ENCODE measurements at places on chromosomes 11 and 22.
A peak's percentile ranks its signal among the peaks of the same experiment; 100 is the strongest.

DNA sequence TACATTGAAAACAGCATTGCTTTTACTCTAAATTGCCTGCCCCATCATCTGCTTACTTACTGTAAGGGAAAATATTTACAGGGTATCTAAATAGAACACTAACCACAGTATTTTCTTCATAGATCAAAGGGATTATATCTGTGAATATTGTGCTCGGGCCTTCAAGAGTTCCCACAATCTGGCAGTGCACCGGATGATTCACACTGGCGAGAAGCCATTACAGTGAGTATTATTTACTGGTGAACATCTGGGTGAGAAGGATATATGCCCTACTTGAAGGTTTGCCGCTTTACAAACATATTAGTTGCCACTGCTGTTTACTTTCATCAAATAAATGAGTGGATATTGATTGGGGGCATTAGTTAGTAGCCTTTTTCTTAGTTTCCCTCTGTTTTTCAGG, 5.9 kb upstream of the CNTF start:
- DNase-seq, result peak; percentile 78

DNA sequence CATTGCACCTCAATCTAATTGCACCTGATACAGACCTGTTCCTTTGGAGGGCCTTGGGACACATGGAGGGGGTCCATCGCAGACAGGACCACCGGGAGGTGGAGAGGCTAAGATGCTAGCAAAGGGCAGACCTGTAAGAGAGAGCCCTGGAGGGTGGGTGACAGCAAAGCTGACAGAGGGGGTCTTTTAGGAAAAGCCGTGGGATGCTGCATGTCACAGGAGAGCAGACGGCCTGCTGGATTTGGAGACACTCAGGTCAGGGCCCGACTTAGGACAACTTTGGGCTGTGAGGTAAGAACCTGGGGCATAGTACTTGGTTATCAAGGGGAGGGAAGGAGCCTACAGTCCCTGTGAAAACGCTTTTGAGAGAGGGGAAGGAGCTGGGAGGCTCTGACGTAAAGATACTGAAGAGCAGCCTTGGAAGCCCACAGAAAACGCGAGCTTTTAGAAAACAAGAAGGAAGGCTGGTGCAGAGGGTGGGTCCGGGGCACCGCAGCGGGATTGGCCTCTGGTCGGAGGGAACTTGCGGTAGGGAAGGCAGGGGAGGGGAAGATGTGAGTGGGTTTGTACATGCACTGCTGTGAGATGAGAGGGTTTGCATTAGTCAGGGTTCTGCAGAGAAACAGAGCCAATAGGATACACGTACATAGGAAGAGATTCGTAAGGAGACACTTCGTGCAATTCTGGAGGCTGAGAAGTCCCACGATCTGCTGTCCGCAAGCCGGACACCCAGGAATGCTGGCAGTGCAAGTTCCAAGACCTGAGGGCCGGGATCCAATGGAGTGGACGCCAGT, 868.5 kb downstream of the TBC1D22A start:
- no peak for DNase-seq

DNA sequence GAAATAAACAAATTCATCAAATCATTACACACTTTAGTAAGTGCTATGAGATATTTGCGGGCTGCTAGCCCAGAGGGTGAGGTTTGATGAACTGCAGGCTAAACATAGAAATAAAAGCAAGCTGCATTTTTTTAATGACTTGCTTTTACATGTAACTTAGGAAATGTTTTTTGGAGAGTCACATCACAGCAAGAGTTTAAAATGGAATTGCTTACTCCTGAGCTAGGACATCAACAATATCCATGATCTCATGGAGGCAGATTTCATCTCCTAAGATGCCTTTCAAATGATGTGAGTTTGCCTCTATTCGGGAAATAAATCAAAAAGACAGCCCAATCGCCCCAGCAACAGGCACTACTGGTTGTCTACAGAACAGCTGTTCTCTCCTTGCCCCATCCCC, 73.4 kb upstream of the CD44 start:
- no peak for DNase-seq

- DNase-seq, result no peak
Observed at GRCh38 chr11:68158580-68158979, 37.4 kb upstream of the CHKA start.

- DNase-seq, result no peak
Observed at GRCh38 chr11:17992916-17993315, 19.9 kb downstream of the SERGEF start.

GRCh38 chr11:119206511-119207414, 624 bp downstream of the CBL start:
- no peak for DNase-seq

GRCh38 chr11:73894725-73895335, 18.0 kb downstream of the PAAF1 start:
- peak; percentile 11 for DNase-seq

DNA sequence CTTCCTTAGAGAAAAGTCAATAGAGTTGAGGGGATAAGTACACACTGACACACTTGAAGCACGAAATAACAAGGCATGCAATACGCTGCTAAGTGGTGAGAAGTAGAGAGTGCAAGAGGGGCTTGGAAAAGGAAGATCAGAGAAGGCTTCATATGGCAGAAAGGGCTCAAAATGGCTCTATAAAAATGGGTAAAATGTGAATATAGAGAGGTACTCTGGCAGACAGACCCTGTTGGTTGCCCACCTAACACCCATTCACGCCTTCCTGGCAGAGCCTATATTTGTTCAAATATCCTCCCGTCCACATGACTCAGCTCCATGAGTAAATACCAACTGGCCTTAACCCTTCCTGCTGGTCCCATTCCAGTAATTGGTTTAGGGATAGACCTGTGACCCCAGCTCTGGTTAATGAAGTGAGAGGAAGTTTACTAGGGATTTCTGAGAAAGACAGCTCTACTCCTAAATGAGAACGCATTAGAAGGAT, 38.9 kb upstream of the CCDC34 start:
- no peak for DNase-seq

DNA sequence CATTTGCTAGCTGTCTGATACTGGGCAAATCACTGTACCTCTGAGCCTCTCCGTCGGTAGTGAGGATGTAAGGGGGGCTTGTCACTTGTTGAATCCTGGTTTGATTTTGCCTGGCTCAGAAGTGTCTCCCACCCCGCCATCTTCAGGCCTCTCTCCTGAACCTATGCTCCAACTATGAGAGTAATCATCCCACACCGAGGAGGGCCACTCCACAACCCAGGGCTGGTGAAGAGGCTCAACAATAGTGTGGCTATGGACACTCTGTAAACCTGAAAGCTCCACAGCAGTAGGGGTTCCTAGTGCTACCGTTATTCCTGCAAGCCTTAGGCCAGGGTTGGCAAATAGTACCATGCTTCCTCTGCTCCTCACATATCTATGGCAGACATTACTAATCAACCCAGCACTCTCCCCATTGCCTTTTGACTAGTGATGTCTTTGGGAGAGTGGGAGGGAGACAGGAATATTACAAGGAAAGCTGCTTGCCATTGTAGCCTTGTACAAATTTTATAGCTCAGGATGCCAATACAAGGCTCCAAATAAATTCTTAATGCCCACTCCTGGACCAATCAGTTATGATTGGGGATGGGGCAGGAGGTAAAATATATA, 134.0 kb upstream of the TEAD1 start:
- no peak for DNase-seq

- DNase-seq, result no peak
Observed at GRCh38 chr22:37232140-37232998, 11.7 kb downstream of the RAC2 start.

- peak; percentile 32 for DNase-seq
Observed at GRCh38 chr22:41822317-41823057, 10.4 kb upstream of the SREBF2 start.

GRCh38 chr11:32705309-32706033, 89.0 kb downstream of the CCDC73 start:
- DNase-seq, result no peak

DNA sequence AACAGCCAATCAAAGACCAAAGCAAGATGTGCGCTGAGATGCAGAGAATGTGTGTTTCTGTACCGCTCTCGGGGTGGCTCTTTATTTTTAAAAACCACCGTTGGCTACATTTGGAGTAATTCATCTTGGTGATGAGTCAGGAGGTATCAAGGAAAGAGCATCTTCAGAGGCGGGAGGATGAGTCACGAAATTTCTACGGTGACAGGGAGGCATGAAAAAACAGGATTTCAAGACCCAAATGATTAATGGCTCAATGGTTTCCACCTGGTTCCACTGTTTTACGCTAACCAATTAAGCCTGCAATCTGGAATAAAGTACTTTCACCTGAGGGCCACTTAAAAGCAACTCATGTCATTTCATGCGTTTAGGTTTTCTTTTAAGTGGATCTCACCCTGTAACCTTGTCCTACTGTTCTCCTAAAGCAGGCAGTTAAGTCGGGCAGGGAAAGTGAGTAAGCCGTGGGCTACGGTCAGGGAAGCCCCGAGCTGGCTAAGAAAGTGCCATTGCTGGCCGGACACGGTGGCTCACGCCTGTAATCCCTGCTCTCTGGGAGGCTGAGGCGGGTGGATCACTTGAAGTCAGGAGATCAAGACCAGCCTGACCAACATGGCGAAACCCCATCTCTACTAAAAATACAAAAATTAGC, 74.6 kb downstream of the CELSR1 start:
- peak; percentile 34 for DNase-seq

GRCh38 chr11:7628660-7629059, 44.6 kb downstream of the CYB5R2 start:
- DNase-seq, result no peak

DNA sequence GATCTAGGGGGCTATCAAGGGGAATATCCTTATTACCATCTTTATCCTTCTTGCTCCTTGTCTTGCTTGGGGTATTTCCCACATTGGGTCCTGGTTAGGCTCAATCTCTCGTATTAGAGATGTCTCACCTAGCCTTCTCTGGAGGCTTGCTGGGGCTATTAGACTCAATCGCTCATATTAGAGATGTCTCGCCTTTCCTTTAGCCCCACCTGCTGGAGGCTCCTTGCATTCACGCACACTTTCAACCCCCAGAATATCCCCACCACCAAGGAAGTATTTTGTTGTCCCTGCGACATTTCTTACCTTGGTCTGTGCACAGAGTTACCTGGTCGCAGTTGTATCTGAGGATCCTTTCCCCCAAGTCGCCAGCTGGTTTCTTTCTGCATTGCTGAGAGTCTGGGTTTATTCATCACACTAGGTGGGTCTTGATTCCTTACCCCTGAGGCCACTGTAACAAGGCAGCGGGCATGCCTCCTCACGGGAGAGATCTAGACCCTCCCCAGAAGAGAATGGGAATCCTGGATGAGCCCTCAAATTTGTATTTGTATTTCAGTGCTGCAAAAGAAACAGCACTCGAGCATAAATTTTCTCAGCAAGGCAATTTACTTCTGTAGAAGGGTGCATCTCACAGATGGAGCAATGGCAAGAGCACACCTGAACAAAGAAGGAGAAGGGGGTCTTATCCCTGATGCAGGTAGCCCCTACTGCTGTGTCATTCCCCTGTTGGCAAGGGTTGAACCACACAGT, 15.9 kb upstream of the HYLS1 start:
- no peak for DNase-seq

- DNase-seq, result no peak
Observed at GRCh38 chr11:72430741-72431570, 3.4 kb downstream of the CLPB start.

GRCh38 chr22:44535362-44536095, 37.5 kb upstream of the RTL6 start:
- DNase-seq, result no peak

DNA sequence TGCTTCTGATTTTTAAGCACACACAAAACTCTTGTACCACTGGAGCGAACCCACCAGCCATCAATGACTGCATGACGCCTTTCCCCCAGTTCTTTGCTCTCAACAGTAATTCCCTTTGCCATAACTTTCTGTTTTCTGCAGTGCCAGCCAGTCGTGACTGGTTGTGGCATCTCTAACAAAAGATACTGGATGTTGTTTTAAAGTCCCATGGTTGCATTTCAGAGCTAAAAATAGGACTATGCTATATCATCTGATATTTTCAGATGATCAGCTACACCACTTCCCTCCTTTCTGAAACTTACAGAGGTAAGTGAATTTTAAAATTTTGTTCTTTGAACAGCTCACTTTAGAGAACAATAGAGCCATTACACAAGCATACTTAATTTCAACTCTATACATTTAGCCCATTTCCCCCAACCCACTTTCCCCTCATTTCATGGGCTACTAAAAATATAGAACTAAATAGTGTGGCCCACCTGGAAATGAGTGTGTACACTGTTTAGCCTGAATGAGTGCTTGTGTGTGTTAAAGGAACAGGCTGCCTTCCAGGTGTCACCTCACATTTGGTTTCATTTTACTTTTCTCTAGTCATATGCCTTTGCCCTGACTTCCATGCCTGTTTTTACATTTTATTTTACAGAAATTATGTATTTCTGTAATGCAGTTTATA, 136.9 kb upstream of the ZC3H12C start:
- no peak for DNase-seq

- DNase-seq, result no peak
Observed at GRCh38 chr11:38968951-38969350, 2370.9 kb upstream of the RAG2 start.

- no peak for DNase-seq
Observed at GRCh38 chr11:10991393-10991792, 133.5 kb upstream of the ZBED5 start.

- no peak for DNase-seq
Observed at GRCh38 chr11:36777311-36777710, 179.3 kb upstream of the RAG2 start.

DNA sequence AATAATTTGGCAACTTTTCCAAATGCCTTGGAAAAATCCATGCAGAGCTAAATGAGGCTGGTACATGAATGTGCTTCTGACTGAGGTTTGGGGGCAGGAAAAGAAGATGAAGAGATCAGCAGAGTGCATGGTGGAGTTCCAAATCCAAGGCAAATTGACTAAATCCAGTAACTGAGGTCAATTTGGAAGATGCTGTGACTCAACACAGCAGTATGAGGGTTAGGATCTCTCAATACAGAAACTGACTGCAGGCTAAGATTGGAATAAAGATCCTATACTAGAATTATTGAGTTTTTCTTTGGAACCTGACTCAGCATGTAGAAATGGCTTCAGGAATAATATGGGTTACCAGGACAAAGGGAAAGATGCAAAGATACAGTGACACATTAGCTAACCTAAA, 99.3 kb upstream of the FAT3 start:
- no peak for DNase-seq
